ENCODE measurements at places on chromosomes 7 and 10. TPM values are rescaled to one million over a fixed set of nuclear protein-coding genes. Genes with fewer than 3 reads are reported as not detected.

The MRC1 gene
- total RNA-seq: under 0.01 TPM

- no peak for DNase-seq
Observed at GRCh38 chr10:70596860-70597809, 5.4 kb downstream of the PRF1 start.

GRCh38 chr7:132558815-132559214 is 17.5 kb downstream of the PLXNA4 start:
- DNase-seq: no peak

GRCh38 chr7:109582211-109582610 is 1012.5 kb downstream of the DNAJB9 start:
- no peak for DNase-seq

The GIMAP4 gene
- not detected for total RNA-seq
